ENCODE measurements at places on chromosomes 5 and 9.

DNA sequence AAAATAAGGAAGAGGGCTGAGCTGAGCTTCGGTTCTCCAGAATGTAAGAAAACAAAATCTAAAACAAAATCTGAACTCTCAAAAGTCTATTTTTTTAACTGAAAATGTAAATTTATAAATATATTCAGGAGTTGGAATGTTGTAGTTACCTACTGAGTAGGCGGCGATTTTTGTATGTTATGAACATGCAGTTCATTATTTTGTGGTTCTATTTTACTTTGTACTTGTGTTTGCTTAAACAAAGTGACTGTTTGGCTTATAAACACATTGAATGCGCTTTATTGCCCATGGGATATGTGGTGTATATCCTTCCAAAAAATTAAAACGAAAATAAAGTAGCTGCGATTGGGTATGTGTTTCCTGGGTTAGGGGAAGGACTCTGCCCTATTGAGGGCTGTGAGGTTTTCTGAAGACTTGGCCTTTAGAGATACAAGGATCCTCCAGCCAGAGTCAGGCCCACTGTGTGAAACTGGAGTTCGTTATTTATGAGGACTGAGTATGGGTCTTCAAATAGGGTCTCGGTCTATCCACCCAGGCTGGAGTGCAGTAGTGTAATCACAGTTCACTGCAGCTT, 3.8 kb downstream of the EGR1 start:
- DNase-seq, result no peak

GRCh38 chr9:117992006-117992405, 287.8 kb downstream of the TLR4 start:
- no peak for DNase-seq

GRCh38 chr9:82757924-82758323, 305.0 kb downstream of the RASEF start:
- DNase-seq, result no peak

DNA sequence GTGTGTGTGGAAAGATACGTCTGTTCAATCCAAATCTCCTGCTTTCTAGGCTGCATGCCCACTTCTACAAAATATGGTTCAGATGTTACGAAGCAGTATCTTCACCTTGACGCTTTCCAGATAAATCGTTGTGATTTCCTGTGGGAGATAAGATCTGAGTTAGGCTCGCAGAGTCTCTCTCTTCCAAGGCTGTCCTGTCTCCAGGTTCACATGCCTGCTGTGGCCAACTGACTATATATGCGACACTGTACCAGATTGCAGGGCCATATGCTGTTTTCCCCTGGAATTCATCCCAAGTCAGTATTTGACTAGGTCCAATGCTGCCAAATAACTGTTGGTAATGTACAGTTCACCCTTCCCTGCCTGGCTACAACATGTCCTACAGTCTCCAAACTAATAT, 47.9 kb downstream of the TMEM252 start:
- no peak for DNase-seq

DNA sequence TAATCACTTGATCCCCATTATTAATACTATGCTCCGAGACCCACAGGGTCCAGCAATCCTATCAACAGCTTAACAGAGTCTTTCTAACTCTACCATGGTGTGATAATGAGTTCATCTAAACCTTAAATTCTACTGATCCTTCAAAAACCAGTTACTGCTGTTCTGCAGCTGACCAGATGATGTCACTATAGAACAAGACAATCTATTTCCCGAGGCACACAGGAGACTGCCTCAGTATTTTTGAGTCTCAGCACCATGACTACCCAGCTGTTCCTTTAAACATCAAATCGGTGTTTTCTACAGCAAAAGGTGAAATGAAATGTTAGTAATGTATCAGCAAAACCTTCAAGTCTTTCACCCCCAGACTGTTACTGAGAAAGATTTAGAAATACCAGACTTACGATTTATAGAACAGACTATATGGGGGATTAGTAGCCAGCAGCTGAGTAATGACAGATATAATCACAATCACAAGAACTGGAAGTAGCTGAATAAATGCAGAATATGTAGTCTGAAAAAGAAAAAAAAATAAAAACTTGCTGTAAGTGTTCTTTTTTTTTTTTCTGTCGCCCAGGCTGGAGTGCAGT, 16.9 kb downstream of the DNAJC18 start:
- DNase-seq, result peak; percentile 80

- no peak for DNase-seq
These were observed 17.0 kb upstream of the C1QTNF3 start for GRCh38 chr5:34059977-34060376.

DNA sequence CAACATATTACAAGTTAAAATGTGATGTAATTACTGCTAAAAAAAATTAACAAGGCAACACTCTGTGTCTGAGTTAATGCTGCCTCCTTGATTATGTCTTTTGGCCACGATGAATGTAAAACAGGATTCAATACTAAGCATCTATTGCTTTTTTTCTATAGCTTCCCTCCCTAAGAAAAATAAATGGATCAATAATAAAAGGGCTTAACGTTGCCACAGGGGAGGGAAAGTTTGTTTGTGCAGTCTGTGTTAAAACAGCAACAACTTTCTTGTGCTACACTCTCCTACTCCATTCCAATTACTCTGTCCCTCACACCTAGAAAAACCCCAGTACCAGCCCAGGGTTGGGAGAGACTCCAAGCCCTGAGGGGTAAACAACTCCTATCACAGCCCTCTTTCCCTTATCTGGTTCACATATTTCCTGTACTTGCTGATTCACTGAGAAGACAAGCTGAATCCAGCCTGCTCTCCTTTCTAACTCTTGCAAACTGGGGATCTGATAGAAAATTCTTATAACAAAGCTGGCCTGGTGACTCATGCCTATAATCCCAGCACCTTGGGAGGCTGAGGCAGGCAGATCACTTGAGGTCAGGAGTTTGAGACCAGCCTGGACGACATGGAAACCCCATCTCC, 44.8 kb downstream of the PTPN3 start:
- peak; percentile 38 for DNase-seq

DNA sequence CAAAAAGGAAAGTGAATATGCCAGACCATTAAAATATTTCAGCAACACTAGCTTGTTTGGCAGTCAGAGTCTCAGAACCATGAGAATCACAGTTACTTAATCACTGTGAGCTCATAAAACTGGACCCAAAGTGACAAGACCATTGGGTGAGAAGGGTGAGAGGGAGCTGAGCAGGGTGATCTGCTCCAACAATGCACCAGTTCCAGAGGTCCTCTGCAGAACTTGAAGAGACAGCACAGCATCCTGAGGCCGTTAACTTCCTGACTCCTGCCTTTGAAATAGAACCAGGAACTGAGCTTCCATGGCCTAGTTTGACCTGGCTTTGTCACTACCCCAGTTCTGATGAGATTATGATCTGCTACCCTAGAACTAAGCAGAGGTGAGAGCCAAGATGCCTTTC, 57.4 kb downstream of the NFIB start:
- DNase-seq, result no peak

DNA sequence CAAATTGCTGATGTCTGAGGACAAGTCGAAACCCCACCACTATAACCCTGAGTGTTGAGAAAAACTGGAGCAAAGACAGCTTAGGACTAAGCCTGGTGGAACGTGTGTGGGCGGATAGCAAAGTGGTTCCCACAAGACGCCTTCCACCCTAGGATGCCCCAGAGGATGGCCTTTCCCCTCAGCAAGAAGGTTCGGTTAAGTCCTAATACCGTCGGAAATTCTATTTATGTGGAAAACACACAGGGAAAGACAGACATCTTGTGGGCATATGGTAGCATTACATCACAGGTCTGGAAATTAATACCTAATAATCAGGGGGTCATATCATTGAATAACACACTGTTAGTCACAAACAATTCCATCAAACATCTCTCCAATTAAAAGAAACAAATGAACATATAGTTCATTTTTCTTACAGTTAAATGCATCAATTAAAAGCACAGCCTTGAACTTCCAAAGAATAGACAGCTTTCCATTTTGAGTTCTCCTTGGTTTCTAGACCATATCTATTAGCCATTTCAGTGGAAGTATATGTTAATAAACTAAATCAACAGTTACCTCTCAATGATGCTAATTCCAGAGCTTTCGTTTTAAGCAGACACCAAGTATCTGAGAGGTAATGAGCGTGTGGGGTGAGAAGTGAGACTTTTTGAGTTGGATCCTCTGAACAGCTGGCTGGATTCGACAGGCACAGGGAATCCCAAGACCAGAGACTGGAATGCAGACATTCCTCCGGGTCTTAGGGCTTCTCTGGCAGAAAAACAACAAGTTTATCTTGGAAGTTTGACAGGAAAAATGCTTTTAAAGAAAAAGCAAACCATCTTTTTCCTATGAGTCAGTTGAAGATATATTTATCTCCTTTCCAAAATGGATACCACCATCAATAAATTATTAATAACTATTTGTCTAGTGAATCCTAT, 2.9 kb upstream of the ICE1 start:
- DNase-seq, result peak; percentile 63

- no peak for DNase-seq
These were observed 181.7 kb downstream of the GOLPH3 start for GRCh38 chr5:31992377-31992776.

- no peak for DNase-seq
These were observed 86.0 kb downstream of the ANKRD55 start for GRCh38 chr5:56147106-56147505.

- no peak for DNase-seq
These were observed 1.6 kb upstream of the CD72 start for GRCh38 chr9:35619800-35620158.

DNA sequence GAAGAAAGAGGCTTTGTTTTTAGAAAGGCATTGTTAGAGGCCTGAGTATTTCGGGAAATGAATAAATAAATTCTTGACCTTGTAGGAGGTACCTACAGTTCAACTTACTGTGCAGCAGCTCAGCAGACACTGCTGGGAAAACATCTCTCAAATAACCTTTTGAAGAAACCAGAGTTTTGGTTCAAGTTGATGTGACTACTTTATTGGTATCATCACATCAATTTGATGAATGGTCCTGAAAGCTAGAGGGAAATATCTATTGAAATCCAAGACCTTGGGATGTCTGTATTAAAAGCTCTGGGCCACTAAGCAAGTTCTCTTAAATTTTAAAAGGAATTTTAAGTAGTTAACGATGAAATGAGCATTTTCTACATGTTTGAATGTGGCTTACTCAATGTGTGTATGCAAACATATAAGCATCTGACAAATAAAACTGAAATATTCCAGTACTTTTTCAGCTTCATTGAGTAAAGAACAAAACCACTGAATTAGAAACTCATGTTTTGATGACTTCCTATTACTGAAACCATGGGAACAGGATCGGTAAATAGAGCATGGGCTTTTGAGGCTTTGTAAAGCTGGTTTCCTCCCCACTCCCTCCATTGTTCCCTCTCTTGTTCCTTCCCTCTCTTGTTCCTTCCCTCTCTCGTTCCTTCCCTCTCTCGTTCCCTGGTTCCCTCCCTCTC, 36.7 kb downstream of the SLC27A6 start:
- DNase-seq, result no peak

GRCh38 chr9:69834056-69834455, 13.4 kb downstream of the CFAP95 start:
- DNase-seq, result no peak

GRCh38 chr5:158054223-158055110, 195.5 kb upstream of the CLINT1 start:
- no peak for DNase-seq

DNA sequence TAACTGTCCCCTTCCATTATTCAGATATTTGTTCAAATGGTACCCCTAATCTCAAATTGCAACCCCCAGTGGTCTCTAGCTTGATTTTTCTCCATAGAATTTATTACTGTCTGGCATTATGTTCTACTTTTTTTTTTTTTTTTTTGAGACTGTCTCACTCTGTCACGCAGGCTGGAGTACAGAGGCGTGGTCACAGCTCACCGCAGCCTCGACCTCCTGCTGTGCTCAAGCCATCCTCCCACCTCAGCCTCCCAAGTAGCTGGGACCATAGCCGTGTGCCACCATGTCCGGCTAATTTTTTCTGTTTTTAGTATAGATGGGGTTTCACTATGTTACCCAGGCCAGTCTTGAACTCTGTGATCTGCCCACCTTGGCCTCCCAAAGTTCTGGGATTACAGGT, 2.0 kb upstream of the REEP5 start:
- no peak for DNase-seq

DNA sequence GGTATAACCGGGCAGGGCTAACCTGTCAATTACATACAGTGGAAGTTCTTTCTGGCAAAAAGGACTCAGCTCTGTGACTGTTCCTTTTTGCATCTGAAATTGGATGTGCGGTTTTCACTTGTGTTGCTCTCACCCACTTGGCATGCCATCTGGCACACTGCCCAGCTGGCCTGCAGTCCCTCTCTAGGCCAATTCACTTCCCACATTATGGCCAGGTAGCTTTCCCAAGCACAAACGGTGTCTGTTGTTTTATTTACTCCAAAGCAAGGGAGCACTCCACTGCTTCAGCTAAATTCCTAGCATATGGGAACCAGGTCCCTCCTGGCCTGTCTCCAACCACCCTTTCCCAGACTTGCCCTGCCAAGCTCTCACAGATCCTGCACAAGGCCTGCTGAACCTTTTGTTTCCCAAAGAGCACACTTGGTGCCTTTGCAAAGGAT, 132.5 kb downstream of the SEMA6A start:
- DNase-seq, result peak; percentile 77

DNA sequence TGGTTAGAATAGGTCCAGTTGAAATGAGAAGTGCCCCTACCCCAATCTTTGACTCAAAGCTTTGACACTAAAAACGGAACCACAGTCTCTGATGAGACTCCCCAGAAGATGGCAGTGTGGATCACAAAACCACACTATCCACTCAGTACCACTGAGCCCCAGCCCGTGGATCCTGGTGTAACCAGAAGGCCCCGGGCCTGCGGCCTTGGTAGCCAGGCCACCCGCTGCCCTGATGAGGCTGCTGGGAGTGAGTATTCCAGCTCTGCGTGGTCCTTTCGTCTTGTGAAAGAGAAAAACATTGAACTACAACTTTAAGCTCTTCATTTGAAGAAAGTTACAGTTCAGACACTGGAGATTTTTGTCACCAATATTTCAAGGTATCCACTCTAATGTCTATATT, 42.2 kb upstream of the FBP1 start:
- DNase-seq, result peak; percentile 86

- DNase-seq, result no peak
These were observed 76.3 kb upstream of the RAPGEF1 start for GRCh38 chr9:131815970-131816873.

GRCh38 chr5:172178991-172179989, 8.7 kb downstream of the STK10 start:
- no peak for DNase-seq

DNA sequence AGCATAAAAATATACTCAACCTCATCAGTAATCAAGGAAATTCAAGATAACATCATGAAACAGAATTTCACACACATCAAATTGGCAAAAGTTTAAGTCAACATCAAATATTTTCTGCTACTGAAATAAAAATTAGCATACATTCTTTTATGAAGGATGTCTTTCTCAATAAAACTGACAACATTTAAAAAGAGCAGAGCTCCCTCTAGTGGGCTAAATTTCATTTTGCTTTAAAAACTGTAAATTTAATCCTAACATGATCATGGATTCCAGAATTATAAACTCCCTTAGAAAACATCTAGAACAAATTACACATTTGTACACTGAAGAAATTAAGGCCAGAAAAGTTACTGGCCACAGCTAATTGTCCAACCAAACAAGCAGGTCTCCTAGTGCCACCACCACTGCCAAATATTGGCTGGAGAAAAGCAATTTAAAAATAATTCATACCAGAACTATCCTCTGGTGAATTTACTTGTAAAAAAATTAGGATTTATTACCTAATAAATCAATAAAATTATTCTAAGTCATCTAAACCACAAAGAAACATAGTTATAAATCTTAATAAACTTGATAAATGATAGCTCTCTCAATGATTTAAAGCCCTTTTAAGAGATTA, 31.2 kb downstream of the DEPDC1B start:
- no peak for DNase-seq

- DNase-seq, result no peak
These were observed 23.2 kb downstream of the DNM1 start for GRCh38 chr9:128226412-128226801.

GRCh38 chr5:91328743-91329142, 54.4 kb downstream of the ARRDC3 start:
- no peak for DNase-seq

All from endodermal cell (in vitro differentiated cells).